Osteocyte (in vitro differentiated cells): ENCODE measurements at places on chromosomes 7 and 10. TPM values are rescaled to one million over a fixed set of nuclear protein-coding genes. Genes with fewer than 3 reads are reported as not detected.

Gene PTF1A
- total RNA-seq = not detected in 2 replicates

DNA sequence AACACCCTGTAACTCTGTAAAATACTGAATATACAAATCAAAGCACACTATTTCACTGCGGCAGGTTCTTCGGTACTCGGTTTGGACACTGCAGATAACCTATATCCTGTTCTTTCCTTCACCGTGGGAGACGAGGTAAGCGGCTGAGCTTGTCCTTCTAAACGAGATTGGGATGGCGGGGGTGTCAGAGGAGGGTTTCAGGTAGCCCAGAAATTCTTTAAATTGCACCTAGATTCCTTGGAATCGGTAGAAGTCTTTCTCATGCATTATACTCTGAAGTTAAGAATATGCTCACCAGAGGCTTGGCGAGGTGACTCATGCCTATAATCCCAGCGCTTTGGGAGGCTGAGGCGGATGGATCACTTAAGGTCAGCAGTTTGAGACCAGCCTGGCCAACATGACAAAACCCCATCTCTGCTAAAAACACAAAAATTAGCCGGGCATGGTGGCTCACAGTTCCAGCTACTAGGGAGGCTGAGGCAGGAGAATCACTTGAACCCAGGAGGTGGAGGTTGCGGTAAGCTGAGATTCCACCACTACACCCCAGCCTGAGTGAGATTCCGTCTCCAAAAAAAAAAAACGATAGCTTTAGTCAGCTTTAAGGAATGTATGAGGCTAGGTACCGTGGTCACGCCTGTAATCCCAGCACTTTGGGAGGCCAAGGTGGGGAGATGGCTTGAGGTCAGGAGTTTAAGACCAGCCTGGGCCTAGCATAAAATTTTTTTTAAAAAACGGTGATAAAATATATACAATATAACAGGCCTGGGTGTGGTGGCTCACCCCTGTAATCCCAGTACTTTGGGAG lies 10.1 kb upstream of the LAT2 start:
- peaks cover 3% of the 10 kb centered on the region for H3K4me1 ChIP-seq
- H3K27ac ChIP-seq = no peak overlapping the region
- H3K36me3 ChIP-seq = peaks cover 9% of the 10 kb centered on the region
- no peaks in the 10 kb centered on the region for H3K27me3 ChIP-seq

DNA sequence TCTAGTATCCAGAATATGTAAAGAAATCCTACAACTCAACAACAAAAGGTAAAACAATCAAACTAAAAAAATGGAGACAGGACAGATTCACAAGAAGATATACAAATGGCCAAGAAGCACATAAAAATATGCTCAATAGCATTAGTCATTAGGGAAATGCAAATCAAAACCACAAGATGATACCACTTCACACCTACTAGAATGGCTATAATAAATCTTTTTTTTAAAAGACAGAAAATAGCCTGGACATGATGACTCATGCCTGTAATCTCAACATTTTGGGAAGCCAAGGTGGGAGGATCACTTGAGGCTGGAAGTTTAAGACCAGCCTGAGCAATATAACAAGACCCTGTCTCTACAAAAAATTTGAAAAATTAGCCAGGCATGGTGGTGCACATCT lies 27.9 kb upstream of the CHCHD3 start:
- no peak overlapping the region for H3K4me3 ChIP-seq
- no peaks in the 10 kb centered on the region for H3K36me3 ChIP-seq
- no peak overlapping the region for H3K27ac ChIP-seq
- peaks cover 42% of the 10 kb centered on the region for H3K27me3 ChIP-seq

Gene EBLN1
- total RNA-seq = not detected in 2 replicates

DNA sequence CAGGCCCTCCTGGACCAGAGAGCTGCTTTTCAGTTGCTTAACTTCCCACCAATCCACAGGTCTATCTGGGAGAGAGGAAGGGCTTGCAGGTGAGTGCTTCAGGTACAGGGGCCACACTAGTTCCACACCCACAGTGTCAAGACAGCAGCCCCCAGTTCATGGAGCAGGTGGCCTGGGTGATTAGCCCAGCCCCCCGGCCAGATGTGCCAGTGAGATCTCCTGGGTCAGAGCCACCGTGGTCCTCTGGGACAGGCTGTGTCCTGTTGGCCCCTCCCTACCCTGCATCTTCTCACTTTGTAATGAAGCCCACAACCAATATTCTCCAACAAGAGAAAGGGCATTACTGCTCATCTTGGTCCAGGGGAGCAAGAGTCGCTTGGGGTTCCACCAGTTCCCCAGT lies 30.6 kb downstream of the DRGX start:
- H3K4me1 ChIP-seq = peaks cover 18% of the 10 kb centered on the region
- H3K27ac ChIP-seq = no peak overlapping the region

DNA sequence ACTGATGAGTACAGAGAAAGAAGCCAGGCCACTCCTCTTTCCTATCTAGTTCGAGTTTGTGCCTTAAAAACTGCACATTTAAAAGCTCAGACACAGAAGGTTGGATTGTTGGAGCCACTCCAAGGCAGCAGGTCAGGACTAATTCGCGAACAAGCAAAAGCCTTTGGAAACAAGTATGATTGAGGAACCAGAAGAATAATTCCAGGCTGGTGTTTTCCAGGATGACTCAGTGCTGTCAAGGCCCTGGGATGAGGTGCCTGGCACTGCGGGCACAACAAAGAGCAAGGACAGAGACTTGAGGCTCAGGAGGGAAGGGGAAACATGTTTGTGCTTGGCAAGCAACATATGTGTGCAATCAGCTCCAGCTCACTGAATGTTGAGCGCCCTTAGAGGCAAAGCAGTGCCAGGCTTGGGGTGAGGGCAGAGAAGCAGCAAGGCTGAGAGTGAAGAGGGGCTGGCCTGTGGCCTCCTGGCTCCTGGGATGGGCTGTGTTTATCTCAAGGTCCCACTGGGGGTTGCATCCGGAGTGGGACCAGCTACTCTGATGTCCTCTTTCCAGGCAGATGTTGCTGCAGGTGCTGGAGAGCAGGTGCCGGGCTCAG lies 44.1 kb downstream of the VSTM4 start:
- H3K4me1 ChIP-seq = no peaks in the 10 kb centered on the region
- H3K27ac ChIP-seq = no peak overlapping the region
- no peaks in the 10 kb centered on the region for H3K36me3 ChIP-seq
- no peaks in the 10 kb centered on the region for H3K27me3 ChIP-seq
- H3K4me3 ChIP-seq = no peak overlapping the region

- H3K27ac ChIP-seq = no peak overlapping the region
- H3K4me1 ChIP-seq = peaks cover 15% of the 10 kb centered on the region
- no peaks in the 10 kb centered on the region for H3K36me3 ChIP-seq
Measured at GRCh38 chr7:46619723-46620310, 698.7 kb upstream of the IGFBP3 start.

Gene ACBD7
- total RNA-seq = 0.73 and 0.86 TPM in 2 replicates

DNA sequence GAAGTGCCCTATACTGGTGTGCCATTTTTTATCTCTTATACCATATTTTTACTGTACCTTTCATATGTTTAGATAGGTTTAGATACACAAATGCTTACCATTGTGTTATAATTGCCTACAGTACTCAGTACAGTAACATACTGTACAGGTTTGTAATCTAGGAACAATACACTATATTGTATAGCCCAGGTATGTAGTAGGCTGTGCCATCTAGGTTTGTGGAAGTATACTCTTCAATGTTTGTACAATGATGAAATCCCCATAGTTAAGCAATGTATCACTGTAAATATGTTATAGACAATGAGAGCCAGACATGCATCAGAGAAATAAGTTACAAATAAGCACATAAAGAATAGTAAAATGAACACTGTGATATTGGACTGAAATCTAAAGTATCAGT lies 109.1 kb downstream of the IQUB start:
- no peak overlapping the region for H3K4me3 ChIP-seq
- H3K36me3 ChIP-seq = no peaks in the 10 kb centered on the region
- H3K4me1 ChIP-seq = no peaks in the 10 kb centered on the region
- H3K27ac ChIP-seq = no peak overlapping the region

- peaks cover 80% of the 10 kb centered on the region for H3K27me3 ChIP-seq
- H3K4me1 ChIP-seq = no peaks in the 10 kb centered on the region
- no peaks in the 10 kb centered on the region for H3K36me3 ChIP-seq
Measured at GRCh38 chr10:100327007-100327717, 2.9 kb downstream of the PKD2L1 start.

Gene GPR37
- 43.7 and 45.2 TPM in 2 replicates for total RNA-seq

DNA sequence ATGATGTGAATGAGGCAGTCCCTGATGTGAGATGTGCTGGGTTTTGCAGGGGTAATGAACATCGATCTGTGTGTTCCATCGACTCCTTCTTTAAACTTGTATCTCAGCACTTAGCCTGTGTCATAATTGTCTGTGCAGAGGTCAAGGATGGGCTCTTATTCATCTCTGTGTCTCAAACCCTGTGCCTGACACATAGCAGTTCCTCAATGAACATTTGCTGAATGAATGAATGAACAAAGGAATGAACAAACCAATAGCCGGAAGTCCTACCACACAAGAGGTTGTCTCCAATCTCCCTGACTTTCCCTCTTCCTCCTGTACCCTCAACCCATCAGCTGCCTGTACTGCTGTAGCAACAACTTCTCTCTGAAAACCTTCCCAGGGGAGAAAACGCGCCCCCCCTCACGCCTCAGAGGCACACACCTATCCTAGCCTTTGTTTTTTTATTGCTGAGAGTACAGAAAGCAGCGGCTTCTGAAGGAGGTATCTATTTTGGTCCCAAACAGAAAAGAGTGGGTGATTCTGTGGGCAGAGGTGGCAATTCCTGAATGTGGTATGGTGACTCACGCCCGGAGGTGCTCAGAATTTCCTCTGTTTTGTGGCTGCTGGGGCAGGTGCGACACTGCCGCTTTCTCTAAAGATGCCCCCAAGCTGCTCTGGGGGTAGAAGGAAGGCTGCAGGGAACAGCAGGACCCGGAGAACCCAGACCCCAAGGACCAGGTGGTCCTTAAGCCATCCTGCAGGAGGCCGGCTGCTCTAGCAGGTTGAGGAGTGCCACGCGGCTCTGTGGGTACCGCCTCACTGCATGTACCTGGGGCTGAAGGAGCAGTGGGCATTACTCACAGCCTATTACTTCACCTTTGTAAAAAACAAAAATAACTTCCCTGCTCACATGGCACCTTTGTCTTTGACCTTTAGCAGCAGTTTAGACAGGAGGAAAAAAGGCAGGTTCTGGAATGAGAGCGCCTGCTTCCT lies 9.6 kb downstream of the IL2RA start:
- peaks cover 41% of the 10 kb centered on the region for H3K27me3 ChIP-seq
- H3K36me3 ChIP-seq = no peaks in the 10 kb centered on the region
- DNase-seq = peak; percentile 59
- H3K27ac ChIP-seq = no peak overlapping the region
- H3K4me3 ChIP-seq = no peak overlapping the region
- H3K4me1 ChIP-seq = no peaks in the 10 kb centered on the region

GRCh38 chr7:137343281-137343841 lies at the start of gene PTN:
Gene PTN, minus strand, starts transcription at chr7:137343733. Its CDS starts 88,760 bp downstream, at chr7:137254973.
- no peak for DNase-seq
- no peaks in the 10 kb centered on the region for H3K27me3 ChIP-seq
- peak within 1 kb of the TSS; percentile 88 for H3K4me3 ChIP-seq
- peaks cover 6% of the 10 kb centered on the region for H3K36me3 ChIP-seq
- peak within 1 kb of the TSS; percentile 36 for H3K27ac ChIP-seq
